Fibroblast of the aortic adventitia (primary cell): ENCODE measurements at places on chromosomes 16 and 17.

DNA sequence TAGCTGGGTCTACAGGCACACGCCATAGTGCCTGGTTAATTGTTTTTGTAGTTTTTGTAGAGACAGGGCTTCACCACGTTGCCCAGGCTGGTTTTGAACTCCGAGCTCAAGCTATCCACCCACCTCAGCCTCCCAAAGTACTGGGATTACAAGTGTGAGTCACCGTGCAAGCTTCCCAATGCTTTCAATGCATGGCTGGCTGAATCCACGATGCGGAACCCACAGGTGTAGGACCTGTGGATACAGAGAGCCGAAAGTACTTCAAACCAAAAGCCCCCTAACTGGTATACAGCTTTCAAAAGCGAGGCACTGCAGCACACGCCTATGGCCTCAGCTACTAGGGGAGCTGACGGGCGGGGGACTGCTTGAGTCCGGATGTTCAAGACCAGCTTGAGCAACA, 44.8 kb downstream of the METTL16 start:
- no peak for DNase-seq

GRCh38 chr17:57108671-57109392, 23.8 kb downstream of the AKAP1 start:
- no peak for DNase-seq

DNA sequence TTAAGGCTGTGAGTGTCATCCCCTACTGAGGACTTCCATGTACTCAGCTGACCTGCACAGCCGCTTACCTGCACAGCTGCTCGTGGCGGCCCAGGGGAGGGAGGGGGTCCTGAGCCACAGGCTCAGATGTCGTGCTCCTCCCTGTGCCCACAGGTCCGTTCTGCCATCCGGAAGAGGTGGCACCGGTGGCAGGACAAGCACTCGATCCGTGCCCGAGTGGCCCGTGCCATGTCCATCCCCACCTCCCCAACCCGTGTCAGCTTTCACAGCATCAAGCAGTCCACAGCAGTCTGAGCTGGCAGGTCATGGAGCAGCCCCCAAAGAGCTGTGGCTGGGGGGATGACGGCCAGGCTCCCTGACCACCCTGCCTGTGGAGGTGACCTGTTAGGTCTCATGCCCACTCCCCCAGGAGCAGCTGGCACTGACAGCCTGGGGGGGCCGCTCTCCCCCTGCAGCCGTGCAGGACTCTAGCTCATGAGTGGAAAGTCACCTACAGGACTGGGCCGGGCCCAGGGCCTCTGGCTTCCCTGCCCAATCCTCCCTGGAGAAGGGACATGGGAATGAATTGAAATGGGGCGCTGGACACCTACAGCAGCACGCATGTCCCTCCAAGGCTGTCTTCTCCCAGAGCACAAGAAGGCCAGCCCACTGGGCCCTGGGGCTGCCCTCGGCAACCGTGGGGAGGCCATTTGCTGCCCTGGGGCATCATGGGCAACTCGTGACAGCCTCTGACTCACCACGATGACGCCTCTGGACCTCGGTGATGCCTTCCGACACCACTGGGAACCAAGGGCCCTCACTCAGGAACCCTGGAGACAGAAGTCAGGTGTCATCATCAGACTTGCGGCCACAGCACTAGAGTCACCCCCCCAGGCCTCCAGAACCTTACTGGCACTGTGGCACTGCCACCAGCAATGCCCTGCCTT, 9.9 kb upstream of the SPPL2C start:
- DNase-seq = no peak

GRCh38 chr17:27256225-27257030, 37.5 kb upstream of the WSB1 start:
- DNase-seq = peak; percentile 94

DNA sequence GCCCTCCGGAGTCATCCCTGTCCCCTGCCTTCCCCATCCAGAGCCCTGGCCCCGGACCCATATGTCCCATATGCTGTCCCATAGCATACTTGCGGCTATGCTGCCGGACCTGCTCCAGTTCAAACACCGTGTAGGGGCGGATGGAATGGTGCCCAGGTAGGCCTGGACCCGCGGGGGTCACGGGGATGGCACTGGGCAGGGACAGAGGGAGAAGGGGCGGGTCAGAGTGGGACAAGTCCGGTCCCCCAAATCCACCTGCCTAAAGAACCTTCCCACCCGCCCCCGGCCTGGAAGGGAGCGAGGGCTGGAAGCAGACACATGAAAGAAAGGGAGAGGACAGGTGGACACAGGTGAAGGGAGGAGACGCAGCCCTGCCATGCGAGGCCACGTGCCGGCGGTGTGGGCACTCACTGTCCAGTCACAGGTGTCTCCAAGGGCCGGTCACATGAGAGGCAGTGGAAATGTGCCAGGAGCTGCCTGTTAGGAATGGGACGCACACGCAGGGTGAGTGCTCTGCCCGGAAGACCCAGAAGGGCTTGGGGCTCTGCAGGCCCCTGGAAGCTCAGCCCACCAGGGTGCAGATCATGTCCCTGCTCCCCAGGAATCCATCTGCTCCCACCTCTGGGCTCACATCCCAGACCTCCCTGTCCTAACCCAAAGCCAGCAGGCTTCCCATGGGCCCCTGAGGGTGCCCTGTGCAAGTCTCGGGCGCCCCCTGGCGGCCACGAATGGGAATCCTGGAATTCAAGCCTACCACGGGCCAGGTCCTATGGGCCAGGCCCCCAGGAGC, 14.0 kb downstream of the UBALD2 start:
- peak; percentile 77 for DNase-seq

- DNase-seq = no peak
These were observed 6.5 kb downstream of the PSME3IP1 start for GRCh38 chr16:57179215-57179828.
